ENCODE measurements at places on chromosomes 5 and 9.

GRCh38 chr5:127993476-127993875 is 90.1 kb upstream of the SLC12A2 start:
- DNase-seq, result no peak

DNA sequence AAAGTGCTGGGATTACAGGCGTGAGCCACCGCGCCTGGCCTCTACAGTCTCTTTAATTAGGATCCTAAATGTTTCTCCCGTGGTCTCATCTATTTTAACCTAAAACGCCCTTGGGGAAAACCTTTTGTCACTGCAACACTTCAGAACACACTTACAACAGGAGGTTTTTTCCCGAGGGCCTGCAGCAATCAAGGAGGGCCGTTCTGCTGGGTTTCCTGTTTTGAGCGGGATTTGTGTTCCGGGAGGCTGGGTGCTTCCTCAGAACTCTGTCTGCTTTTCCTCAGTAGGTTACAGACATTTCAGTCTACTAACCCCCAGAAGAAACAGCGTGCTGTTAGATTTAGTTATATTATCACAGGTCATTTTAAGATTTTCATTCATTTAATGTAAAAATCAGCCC is 65.4 kb upstream of the IRX4 start:
- no peak for DNase-seq

DNA sequence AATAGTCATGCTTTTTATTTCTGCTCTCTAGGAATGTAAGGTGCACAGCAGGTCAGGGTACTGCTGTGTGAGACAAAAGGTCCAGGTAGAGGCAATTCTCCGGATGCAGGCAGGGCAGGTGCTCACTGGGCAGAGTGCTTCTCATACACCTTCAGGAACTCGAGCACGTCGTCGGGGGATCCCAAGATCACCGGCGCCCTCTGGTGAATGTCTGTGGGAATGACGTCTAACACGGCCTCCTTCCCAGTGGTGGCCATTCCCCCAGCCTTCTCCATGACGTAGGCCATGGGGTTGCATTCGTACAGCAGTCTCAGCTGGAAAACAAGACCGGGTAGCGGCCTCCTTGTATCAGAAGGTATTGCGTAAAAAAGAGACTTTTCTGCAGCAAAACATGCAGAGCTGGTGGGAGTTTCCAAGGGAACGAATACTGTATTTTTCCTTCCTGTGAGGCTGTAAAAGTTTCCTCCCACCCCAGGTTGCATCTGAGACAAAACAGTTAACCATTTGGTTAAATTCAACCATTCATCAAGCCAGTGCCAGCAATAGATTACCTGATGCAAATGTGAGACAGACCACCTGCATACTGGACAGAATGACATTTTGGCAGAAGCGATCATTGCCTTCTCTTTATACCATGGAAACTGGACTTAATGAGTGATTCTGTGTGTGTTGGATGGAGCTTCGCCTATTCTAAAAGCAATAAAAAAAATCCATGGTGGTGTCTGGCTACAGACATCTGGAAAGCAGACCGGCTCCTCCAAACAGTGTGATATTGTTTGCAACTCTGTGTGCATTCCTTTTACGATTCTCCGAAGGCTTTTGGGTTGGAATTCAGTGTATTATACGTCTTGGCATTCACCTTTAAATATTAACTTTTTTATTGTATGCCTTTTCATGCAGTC is 9.9 kb upstream of the FBP2 start:
- peak; percentile 53 for DNase-seq

DNA sequence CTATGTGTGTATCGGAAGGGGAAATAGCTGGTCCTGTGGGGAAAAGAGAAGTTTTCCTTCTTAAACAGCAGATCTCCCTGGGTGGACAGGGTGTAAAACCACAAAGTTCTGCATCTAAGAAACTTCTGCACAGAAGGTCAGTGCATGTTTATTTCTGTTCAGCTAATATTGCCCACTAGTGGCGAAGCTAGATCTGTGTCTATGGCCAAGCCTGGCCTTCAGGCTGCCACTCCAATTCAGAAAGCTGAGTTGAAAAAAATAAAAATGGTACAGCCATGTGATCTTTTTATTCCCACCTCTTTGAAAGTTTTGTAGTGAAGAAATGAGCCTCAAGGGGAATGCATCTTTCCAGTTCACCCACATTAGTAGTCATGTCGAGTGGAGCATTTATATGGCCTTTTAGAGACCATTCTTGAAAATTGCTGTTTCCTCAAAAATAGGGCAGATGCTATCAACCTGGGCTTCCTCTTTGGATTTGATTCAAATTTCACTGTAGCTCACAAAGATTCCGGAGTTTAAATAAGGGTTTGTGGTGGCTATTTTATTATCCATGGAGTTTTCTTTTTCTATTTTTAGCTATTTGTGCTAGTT is 488.0 kb downstream of the PRELID2 start:
- DNase-seq, result no peak

GRCh38 chr5:41305056-41305455 is 91.7 kb upstream of the C6 start:
- no peak for DNase-seq

GRCh38 chr9:129455151-129455995 is 165.5 kb downstream of the C9orf50 start:
- no peak for DNase-seq

- DNase-seq, result no peak
Measured at GRCh38 chr5:100584069-100584468, 48.9 kb downstream of the FAM174A start.

DNA sequence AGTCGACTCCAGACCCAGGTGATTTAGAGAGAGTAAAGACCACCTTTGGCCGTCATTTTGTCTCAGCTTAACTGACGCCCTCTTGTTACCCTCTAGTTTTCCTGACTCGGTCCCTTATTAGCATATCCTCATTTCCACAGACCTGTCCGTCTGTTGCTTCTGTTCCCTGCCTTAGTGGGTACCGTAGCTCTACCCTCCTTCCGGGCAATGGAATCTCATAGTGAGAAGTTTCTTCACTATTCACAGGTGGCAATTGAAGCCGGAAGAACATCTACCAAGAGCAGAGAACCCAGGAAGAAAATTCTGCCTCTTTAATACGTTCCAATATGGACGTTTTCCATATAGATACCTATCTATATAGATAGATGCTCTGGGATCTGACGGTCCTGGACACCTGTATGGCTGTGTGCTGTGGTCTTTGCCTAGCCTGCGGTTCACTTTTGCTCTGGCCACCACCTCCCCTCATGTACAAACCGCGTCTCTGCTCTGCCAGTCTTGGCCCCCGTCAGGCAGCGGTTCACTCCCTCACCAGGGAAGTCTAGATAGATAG is 652 bp upstream of the TMEM161B start:
- DNase-seq, result no peak

DNA sequence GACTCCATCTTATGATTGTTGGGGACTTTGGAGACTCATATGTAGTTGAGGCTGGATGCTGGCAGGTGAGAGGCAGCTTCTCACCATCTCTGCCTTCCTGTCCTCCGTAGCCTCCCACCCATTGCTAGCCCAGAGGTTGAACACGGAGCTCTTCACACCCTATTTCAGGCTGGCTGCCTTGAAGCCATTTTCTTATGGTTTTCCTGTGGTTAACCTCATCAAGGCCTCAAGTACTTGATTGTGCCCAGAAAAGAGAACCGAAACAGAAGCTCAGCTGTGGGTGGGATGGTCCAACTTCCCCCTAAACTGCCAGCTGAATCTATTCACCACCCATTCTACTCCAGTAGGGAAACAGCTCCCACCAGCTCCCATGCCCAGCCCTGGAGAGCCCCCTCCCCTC is 102.9 kb downstream of the LIFR start:
- DNase-seq, result peak; percentile 34

DNA sequence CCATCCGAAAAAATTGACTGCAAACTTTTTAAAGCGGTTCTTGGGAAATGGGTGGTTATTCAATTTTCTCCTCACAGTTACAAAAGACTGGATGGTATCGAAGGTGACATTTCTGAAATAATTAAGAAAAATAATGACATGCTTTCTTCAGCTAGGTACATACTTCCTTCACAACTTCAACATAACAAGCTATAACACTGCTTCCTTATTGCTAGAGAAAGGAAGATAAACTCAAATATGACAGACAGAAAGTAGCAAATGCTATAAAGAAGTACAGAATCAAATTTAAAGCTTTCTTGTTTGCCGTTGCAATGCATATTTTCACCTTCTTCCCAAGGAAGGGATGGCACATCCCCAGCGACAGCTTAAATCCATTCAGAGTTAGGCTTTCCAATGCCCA is 93.5 kb upstream of the EFNA5 start:
- DNase-seq, result no peak

GRCh38 chr5:159210210-159210661 is 883 bp upstream of the RNF145 start:
- DNase-seq, result no peak

DNA sequence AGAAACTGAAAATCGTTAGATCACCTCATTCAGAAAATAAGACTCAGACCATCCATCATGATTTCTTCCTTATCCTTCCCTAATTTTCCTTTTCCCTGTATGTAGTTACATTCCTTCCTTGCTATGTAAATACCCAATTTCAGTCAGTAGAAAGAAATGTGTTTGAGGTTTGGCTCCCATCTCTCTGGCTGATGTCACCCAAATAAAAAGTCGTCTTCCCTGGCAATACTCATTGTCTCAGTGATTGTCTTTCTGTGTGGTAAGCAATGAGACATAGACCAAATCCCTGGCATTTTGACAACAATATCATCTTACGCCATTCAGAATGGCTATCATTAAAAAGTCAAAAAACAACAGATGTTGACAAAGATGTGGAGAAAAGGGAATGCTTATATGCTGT is 303.9 kb upstream of the EDIL3 start:
- no peak for DNase-seq

- DNase-seq, result no peak
Measured at GRCh38 chr9:88952976-88953375, 38.3 kb upstream of the S1PR3 start.

DNA sequence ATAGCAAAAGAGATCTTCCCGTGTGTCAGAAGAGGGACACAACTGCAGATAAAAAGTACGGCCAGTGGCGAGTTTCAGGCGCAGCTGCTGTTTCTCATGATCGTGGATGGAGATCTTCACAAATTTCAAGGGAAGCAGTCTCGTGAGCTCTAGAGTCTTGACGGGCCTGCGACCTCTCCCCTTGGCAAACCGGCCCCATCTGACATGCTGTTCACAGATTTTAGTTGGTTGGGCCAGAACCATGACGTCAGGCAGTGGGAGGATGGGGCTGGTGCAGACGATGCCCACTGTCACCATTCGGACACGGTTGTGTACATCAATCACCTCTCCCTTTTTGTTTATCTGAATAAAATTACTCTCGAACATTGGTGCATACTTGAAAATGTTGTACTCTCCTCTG is 396 bp downstream of the GARIN3 start:
- DNase-seq, result no peak

- DNase-seq, result no peak
Measured at GRCh38 chr9:115374724-115375268, 256.8 kb upstream of the TNC start.

- DNase-seq, result no peak
Measured at GRCh38 chr9:1051210-1051583, 1.0 kb downstream of the DMRT2 start.

DNA sequence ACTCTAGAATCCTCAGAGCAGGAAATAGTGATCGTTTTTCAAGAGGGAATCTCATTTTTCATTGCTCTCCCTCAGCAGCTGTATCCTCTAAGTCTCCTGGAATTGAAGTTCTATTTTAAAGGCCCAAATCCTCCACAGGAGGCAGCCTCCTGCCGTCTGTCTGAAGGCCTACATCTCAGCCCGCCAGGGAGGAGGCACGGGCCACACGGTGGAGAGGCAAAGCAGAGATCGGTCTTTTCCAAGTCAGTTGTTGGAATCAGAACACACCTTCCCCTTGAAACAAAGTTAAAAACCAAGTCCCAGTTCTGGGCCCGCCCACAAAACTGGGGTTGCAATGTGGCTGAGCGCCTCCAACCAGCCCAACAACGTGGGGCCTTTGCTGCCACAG is 68.7 kb downstream of the RAPGEF1 start:
- DNase-seq, result no peak

DNA sequence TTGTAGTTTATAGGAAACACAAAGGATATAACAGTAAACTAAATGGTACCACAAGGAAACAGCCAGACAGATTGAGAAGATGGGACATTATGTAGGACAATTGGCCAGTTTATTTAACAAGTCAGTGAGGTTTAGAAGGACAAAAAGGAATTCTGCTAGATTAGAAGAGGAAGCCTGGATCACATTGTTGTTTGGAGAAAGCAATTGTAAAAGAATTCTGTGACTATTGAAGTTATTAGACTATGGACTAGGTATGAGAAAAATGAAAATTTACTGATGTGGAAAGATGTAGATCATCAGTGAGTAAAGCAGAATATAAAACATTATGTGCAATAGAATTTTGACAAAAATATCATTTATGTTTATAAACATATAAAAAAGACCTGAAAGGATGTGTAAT is 97.1 kb downstream of the CFAP95 start:
- DNase-seq, result no peak

DNA sequence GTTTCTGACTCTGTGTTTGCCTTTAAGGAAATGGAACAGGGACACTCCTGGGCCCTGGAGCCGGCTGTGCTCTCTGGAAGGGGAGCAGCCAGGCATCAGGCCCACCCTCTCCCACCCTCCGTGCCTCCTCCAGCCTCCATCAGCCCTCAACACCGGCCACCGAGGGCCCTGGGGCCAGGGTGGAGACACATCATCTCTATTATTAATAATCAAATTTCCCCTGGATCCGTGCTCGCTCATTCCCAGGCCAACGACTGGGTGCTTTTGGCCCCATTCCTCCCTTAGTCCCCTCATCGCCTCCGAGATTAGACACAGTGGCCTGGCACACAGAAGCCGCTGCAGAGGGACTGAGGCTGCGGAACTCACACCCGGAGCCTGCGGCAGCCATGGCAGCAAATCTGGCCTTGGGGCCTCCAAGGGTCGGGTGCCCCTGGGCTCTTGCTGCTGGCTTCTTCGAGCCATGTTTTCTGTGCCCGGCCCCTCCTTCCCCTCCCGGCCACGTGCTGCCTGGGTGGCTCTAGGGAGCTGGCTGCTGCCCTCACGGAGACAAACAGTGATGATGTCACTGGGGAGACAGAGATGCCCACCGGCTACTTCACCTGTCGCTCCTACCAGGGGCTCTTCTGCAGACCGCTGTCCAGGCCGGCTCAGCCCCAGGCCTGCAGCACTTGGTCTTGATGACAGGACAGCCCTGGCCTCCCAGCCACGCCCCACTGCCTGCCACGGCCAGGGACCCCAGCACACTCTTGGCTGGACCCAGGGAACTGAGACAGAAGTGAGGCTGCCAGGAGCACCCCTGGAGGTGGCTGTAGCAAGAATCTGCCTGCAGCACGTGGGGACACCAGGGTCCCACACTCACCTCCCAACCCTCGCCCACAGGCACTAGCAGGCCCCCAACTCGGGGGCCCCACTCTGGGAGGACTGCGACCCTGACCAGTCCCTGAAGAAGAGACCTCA is 76.6 kb upstream of the PPP1R26 start:
- no peak for DNase-seq

- DNase-seq, result no peak
Measured at GRCh38 chr5:78760770-78761169, 112.2 kb upstream of the LHFPL2 start.

All from CD4-positive, alpha-beta T cell (primary cell).